Cerebellum (tissue), 4 donors: ENCODE measurements at places on chromosomes 6 and 20. TPM values are rescaled to one million over a fixed set of nuclear protein-coding genes. Genes with fewer than 3 reads are reported as not detected.

DNA sequence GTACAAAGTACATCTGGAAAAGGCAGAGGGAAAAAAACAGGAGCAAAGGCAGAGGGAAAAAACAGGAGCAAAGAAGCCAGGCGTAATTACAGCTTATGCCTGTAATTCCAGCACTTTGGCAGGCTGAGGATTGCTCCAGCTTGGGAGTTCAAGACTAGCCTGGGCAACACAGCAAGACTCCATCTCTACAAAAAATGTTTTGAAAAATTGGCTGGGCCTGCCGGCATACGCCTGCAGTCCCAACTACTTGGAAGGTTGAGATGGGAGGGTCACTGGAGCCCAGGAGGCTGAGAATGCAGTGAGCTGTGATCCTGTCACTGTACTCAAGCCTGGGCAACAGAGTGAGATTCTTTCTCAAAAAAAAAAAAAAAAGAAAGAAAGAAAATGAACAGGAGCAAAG is 19.0 kb upstream of the CBFA2T2 start:
- DNase-seq = no peak

- DNase-seq = no peak
Measured at GRCh38 chr6:33746651-33747100, at the start of gene IP6K3. IP6K3 (minus strand) TSS chr6:33746905; CDS start chr6:33735476, 11,429 bp downstream.

DNA sequence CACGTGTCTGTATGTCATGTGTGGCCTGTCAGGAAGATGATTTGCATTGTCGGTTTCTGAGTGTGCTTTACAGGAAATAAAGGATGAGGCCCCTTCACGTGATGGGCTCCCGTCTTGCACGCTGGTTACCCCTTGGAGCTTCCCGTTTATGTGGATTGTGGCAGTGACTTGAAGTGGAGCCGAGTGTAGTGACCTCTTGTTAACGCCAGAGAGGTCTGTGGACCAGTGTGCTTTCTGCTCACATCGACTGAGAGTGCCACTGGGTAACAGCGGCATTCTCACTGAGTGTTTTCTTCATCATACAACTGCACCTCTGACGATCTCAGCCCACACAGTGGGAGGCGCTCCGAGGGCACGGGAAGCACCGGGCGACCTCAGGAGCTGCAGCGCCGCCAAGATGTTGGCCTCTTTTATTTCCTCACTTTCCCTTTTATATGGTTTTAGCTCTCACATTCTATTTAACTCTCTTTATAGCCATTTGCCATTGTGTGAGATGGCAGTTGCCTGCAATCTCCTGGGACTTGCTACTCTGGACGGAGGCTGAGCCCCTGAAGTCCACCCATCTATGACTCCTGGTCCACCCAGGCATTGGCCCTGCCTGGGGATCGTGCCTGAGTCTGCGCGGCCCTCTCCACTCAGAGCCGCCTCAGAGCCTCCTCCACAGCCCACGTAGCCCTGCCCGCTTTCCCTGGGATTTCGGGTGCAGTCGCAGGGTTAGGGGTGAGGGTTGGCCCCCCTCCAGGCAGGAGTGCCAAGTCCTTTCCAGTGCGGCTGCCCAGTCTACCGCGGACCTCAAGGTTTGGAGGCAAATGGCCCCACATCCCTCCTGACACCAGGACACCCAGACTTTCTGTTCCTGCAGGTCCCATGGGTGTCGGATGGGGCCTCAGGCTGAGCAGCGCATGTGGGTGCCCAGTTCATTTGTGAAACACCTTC is 238.9 kb downstream of the ERMARD start:
- no peak for DNase-seq

DNA sequence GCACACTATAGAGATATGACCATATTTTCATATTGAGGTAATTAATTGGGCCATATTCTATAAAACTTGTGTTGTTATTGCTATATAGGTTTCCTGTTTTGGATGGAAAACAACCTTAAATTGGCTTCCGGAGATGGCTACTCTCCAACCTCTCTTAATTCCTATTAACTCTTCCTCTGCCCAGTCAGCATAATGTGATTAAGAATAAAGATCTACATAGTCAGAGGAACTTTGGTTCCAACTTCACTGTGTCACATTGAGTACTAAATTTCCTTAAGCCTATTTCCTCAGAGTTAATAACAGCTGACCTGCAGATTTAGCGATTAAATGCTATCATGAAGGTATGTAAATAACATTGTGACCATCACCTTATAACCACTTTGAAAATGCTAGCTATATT is 67.7 kb downstream of the PTPRK start:
- no peak for DNase-seq

- DNase-seq = no peak
Measured at GRCh38 chr6:119128252-119128912, 49.9 kb upstream of the FAM184A start.

GRCh38 chr6:149935668-149936067 is 6.1 kb upstream of the ULBP2 start:
- DNase-seq = no peak

DNA sequence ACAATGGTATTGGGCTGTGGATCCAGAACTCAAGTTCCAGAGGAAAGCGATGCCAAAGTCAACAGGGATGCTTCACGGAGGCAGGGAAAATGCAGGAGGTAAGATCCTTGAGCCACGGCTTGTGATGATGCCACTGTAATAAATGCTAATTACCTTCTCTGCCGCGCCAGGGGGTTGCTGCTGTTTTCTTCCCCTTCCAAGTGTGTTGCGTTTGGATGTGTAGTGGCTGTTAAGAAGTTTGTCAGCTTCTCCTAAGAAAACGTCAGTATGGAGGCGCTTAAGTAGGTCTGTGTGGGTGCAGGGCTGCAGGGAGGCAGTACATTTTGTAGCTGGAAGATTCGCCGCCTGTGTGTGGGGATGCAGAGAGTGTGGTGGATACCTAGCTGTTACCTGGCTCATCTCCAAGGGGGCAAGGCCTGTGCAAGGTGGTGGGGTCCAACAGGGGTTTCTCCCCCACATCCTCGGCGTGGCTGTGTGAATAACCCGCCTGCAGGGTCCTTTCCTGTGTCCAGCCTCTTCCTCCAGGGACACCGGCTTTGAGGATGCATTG is 318.7 kb downstream of the CDH4 start:
- no peak for DNase-seq

- DNase-seq = no peak
Measured at GRCh38 chr20:25364879-25365699, 25.5 kb downstream of the ABHD12 start.

GRCh38 chr20:49919461-49919860 is 4.1 kb upstream of the SPATA2 start:
- no peak for DNase-seq

- DNase-seq = peak; percentile 57
Measured at GRCh38 chr6:44270526-44271405, 516 bp downstream of the TMEM151B start.

- no peak for DNase-seq
Measured at GRCh38 chr20:57807401-57808263, 97.8 kb upstream of the PMEPA1 start.

DNA sequence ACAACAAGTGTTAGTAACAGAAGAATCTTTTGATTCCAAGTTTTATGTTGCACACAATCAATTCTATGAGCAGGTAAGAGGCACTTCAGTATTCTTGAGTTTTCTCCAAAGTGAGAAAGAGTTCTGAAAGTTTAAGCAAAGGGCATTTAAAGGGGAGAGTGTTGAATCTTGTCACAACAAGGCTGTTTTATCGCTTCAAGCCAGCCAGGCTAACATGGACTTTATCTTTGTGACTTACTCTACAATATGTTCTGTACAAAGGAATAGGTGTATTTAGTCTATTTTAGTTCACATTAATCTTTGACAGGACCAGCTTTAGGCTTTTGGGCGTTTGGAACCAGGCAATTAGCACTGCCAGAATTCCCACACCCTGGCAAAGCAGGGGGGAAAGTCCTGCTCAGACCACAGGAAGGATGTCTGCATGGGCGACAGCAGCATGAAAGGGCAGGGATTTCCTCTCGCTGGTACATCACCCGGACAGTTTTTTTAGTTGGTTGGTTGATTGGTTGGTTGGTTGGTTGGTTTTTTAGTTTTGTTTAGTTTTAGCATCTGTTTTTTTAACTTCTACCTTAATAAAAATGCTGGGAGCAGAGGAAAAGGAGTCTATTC is 395.4 kb upstream of the SOX4 start:
- DNase-seq = no peak

GRCh38 chr20:19824861-19825260 is 66.8 kb downstream of the RIN2 start:
- no peak for DNase-seq

DNA sequence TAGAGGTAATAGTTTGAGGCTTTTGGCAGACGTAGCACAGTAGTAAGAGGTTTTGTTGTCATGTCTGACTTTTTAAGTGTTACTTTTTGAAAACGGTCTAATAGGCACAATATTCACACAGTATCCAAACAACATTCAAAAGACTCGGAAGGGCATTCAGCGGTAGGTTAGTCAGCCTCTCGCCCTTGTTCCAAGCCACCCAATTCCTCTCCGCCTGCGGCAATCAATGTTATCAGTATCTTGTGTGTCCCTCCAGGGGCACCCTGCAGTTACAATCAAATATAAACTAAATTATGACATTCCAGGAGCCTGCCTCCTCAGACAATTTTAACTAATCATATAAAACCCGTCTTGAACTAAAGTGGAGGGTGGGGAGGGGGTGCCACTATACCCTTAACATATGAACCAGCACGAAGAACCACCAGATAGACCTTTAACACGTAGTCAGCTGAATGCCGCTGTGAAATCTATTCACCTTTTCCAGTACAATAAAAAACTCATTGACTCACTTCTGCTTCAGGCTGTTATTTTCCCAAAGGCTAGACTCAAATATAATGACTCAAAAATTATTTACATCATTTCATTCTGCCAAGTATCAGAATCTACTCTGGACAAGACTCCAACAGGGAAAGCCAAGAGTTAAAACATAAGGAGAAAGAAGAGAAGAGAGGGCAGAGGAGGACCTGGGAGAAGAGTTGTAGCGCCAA is 1.6 kb downstream of the TENT5A start:
- DNase-seq = peak; percentile 32

DNA sequence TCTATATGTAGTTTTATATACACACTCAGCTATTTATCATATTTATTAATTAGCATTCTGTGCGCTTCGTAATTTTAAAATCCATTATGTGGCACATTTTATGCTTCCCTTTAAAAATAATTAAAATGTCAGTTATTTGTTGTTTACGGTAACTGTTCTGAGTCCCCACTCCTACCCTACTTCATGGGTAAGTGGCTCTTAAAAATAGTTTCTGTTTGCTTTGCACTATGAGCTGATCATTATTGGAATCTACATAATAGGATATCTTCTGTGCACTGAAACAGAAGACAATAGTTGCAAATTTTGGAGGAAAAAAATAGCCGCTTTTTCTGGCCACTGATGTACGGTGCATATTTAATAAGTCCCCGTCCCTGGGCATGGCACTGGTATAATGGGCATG is 25.2 kb downstream of the LCA5 start:
- no peak for DNase-seq

- no peak for DNase-seq
Measured at GRCh38 chr6:132491303-132491702, 21.6 kb downstream of the STX7 start.

- peak; percentile 66 for DNase-seq
Measured at GRCh38 chr6:52407467-52407866, 12.7 kb upstream of the EFHC1 start.

- no peak for DNase-seq
Measured at GRCh38 chr20:37898233-37899104, 4.5 kb upstream of the VSTM2L start.

- no peak for DNase-seq
Measured at GRCh38 chr6:127069659-127070279, 48.7 kb upstream of the RSPO3 start.

DNA sequence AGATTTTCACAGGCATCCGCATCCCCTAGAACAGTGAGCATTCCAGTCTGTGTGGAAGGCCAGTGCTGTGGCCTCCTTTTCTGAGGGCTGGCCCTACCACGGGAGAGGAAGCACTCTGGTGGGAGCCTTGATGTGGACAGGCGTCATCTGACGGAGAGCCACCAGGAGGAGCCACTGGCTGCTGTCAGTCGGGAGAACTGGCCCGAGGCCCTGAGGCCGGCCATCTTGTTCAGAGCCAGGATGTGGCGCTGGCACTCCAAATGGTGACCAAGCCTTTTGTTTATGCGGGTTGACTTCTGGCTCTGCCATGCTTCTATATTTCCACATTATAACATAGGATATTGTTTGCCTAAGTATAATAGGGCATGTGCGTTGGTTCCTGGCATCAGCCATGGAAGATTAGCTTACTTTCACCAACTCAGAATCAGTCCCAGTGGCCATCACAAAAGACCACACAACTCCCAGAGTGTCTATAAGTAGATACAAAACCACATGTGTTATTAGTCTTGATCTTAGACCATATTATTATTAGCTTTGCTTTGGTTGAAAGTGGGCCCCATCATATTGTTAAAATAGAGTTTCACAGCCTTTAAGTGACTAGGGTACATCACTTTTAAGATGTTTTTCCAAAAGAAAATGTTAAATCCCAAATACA is 273.9 kb upstream of the TAB2 start:
- DNase-seq = no peak

- no peak for DNase-seq
Measured at GRCh38 chr6:47202644-47203205, 107.0 kb downstream of the TNFRSF21 start.

GRCh38 chr20:14312001-14312400 is 25.4 kb downstream of the FLRT3 start:
- DNase-seq = no peak

GRCh38 chr20:51700809-51701285 is 67.3 kb downstream of the ATP9A start:
- DNase-seq = peak; percentile 69

GRCh38 chr6:107642095-107642860 is 152.4 kb downstream of the SOBP start:
- no peak for DNase-seq

Gene LY6G5B
- total RNA-seq = 7.3 TPM

Gene MBOAT1
- total RNA-seq = 7.7 TPM

Gene NNAT
- 629 TPM for total RNA-seq

Gene RIPPLY2
- total RNA-seq = 8.0 TPM

Gene PRDM13
- total RNA-seq = 4.7 TPM

Gene SRPK1
- 85.3 TPM for total RNA-seq

Gene MACROD2
- 58.1 TPM for total RNA-seq
